NCI-H1417 (cell line): ENCODE measurements at places on chromosomes 2 and 18.

- DNase-seq: no peak
These were observed 75.3 kb upstream of the SERPINE2 start for GRCh38 chr2:224114428-224114827.

GRCh38 chr2:157874997-157875640 lies 1.0 kb downstream of the ACVR1 start:
- DNase-seq: peak; percentile 15

DNA sequence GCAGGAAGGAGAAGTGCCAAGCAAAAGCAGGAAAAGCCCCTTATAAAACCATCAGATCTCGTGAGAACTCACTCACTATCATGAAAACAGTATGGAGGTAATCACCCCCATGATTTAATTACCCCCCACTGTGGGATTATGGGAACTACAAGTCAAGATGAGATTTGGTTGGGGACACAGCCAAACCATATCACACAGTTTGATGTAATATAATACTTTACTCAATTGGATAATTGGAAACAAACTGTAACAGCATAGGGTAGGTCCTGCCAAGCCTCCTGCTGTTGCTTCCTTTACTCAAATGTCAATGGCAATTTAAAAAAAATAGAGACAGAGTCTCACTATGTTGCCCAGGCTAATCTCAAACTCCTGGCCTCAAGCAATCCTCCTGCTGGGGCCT lies 15.5 kb upstream of the METTL21A start:
- no peak for DNase-seq

GRCh38 chr2:71576541-71576940 lies 123.2 kb downstream of the DYSF start:
- DNase-seq: no peak
